ENCODE measurements at places on chromosomes 3 and 15.

GRCh38 chr3:73074781-73075180 is 13.3 kb downstream of the EBLN2 start:
- no peak for DNase-seq

- DNase-seq: no peak
Measured at GRCh38 chr15:27512281-27513001, 541.5 kb downstream of the GABRG3 start.

DNA sequence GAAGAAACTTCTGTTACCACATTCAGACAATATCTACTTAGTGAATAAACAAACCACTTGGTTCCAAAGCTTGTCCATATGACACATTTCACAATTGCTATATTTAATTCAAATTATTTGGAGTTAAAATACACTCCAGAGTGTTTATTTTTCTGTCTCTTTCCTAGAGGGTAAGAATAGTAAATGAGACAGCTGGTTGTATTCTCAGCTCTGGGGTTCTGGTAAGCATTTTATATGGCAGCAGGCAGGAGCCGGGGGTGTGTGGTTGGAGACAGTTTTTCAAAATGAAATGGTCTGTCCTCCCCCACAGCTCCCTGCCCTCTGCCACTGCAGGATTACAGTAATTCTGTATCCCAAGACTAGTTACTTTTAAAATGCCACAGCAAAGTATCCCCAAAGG is 10.9 kb upstream of the SEC61A1 start:
- no peak for DNase-seq

DNA sequence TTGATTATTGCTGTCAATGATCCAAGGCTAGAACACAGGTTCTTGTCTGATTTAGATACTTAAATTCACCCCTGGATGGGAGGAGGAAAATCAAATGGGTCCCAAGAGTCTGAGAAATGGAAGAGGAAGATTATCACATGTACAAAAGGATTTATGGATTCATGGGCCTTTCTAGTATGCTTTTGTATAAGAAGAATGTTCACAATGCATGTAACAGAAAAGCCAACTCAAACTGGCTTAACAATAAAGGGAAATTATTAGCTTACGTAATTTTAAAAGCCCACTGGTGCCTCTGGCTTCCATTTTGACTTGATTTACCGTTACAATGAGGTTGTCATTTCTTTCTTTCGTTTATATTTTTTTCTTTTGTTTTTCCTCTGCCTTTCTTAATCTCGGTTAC is 782.5 kb upstream of the GRM7 start:
- no peak for DNase-seq

DNA sequence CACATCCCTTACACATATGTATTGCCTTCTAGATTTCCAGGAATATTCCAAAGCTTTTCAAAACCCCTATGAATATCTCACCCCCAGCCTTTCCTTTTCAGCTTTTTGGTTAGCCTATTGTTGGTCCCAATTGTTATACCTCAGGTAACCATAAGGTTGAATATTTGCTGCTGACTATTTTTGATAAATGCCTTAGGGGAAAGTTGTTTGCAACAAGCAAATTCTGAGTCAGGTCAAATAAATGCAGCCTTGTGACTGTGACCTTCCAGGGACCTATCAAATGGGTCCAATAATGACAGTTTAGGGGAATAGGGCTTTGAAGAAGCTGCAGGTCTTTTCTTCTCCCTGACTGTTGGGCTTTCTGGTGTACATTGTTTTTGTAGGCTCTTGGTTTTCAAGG is 699.7 kb downstream of the NTRK3 start:
- no peak for DNase-seq

DNA sequence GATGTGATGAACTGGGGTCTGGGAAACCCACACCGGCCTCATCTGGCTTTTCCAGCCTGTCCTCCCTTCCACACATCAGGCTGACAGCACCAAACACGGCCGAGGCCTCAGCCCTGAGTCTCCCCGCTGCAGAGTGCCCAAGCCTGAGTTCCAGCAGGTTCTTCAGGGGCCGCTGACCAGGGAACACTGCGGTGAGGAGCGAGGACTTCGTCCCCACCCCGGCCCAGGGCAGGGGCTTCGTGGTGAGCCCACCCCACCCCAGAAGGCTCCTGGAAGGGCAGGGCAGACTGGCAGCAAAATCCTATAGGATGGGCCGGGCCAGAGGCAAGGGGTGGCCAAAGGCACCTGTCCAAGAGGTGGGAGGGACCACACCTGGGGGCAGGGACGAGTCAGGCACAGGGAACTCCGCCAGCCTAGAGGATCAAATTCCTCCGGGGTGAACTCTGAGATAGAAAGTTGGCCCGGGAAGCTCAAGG is at the start of gene SLC51A:
SLC51A (plus strand) TSS at position 446 of the 476 bp plus-strand sequence. CDS start 179 bp downstream, outside the sequence.
- no peak for DNase-seq

GRCh38 chr15:85984241-85984640 is 95.4 kb upstream of the AGBL1 start:
- no peak for DNase-seq

All from GM10248 (cell line).